Stimulated activated CD8-positive, alpha-beta memory T cell treated with anti-CD3 and anti-CD28 coated beads, Interleukin-15, amount 100 ng/mL, for 1 hour (primary cell): ENCODE measurements at places on chromosomes 12 and 14.

DNA sequence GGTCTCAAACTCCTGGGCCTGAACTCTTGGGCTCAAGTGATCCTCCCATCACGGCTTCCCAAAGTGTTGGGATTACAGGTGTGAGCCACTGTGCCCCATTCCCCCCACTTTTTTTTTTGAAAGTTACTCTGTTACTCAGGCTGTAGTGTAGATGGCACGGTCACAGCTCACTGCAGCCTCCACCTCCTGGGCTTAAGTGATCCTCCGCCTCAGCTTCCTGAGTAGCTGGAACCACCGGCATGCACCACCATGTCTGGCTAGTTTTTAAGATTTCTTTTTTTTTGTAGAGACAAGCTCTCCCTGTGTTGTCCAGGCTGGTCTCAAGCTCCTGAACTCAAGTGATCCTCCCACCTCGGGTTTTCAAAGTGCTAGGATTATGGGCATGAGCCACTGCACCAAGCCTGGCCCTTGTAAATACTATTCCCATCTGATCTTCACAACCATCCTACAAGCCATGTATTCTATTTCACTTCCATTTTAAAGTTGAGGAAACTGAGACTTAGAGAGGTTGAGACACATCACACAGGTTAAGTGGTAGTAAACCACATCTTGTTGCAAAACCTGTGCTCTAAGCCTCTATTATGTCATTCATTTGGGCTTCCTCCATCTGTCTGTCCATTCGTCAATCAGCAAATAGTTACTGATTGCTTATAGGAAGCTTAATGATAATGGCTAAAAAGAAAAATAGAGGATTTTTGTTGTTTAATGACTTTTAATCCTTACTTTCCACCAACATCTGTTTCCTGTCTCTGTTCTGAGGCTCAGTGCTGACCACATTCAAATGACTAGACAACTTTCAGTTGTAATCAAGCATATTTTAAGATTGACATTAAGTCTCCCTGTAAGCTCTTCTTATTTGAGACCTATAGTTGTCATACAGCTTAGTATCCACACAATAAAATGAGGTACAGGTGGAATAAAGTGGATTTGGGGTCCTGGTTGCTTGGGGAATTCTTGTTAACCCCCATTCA, 9.2 kb downstream of the ASCL4 start:
- DNase-seq: no peak

DNA sequence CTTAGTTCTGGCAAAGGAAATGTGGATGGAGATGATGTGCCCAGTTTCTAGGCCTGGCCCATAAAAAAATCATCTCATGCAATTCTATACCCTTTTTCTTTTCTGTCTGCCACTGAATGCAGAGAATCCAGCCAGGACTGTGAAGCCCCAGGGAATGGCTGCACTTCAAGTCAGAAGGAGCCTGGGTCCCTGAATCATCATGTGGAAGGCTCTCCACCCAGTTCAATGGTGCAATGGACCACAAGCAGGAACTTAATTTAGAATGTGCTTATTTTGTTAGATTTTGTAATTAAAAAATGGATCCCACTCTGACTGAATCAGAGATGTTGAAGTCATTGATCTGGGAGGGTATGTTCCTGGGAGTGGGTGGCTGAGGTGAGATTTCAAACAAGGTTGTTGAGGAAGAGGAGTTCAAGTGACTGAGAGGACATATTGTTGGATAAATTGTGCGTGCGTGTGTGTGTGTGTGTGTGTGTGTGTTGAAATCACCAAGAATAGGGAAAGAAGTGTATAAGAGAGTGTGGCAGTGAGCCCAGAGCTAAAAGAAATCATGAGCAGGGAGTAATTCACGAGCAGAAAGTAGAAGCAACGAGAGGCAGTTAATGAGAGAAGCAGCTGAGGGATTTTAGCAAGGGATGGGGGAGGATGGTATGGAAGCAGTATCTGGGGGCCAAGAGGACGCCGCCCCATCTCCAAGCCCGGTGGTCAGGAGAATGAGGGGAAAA, 125.4 kb downstream of the TMX1 start:
- no peak for DNase-seq

GRCh38 chr12:107311682-107312081, 218.3 kb upstream of the CRY1 start:
- no peak for DNase-seq

DNA sequence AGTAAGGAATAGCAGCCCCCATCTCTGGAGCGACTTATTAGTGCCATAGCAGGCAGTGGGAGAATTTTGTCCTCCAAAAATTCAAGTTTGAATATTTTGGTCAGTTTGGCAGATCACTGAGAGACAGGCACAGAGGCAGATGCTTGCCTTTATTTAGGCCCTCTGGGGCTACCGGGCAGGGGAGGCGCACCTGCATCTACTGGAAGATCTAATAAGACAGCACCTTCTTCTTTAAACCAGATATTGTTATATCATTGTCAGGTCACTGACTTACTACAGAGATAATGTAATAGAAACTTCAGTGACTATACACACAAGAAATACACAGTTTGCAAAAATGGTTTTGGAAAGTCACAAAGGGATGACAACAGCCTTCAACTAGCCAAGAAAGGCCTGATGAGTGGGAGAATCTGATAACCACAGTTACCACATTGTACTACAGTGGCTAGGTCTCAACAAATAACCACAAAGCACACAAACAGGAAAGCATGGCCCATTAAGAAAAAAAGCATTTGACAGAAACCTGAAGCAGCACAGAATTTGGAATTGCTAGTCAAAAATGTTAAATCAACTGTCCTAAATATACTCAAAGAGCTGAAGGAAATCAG, 56.8 kb downstream of the CDK17 start:
- no peak for DNase-seq

- DNase-seq: no peak
These were observed at the start of gene MDGA2 for GRCh38 chr14:47675466-47676314. Gene MDGA2 (minus strand): TSS chr14:47675605.
